Activated naive CD4-positive, alpha-beta T cell treated with anti-CD3 and anti-CD28 coated beads for 36 hours (primary cell): ENCODE measurements at places on chromosomes 4 and X.

DNA sequence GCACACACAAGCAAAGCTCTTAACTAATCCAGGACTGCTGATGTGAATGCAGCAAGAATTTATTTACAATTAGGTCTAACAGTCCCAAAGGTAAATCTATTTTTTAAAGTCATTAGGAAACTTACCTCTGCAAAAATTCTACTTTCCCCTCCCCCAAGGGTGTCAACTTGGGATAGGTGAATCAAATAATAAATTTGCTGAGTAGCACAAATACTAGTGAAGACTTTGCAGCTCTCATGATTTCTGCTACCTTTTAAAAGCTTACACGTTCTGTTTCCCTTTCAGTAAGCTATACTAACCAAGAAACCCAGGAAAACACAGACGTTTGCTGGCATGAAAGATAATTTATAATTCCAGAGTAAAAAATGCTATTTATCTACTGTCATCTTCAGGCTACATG, 296.6 kb upstream of the SLC7A11 start:
- DNase-seq = no peak

DNA sequence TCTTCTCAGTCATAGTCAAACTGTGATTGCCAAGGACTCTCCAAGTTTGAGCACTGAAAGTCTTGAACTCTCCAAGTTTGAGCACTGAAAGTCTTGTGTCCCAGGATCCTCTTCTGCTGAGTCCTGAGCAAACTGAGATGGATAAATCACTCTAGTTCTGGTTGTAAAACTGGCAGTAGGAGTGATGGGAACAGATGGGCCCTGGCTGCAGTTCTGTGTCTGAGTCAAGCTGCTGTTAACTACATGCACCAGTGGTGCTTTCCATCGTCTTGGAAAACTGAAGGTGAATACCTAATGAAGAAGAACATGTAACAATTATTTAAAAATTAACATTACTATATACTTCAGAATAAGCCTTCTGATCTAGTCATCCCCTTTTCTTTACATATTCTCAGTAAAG, 27.6 kb upstream of the KCNIP4 start:
- no peak for DNase-seq

- DNase-seq = no peak
Measured at GRCh38 chrX:153640736-153641575, 6.0 kb upstream of the DUSP9 start.

GRCh38 chr4:41485041-41485440, 52.9 kb upstream of the LIMCH1 start:
- no peak for DNase-seq

DNA sequence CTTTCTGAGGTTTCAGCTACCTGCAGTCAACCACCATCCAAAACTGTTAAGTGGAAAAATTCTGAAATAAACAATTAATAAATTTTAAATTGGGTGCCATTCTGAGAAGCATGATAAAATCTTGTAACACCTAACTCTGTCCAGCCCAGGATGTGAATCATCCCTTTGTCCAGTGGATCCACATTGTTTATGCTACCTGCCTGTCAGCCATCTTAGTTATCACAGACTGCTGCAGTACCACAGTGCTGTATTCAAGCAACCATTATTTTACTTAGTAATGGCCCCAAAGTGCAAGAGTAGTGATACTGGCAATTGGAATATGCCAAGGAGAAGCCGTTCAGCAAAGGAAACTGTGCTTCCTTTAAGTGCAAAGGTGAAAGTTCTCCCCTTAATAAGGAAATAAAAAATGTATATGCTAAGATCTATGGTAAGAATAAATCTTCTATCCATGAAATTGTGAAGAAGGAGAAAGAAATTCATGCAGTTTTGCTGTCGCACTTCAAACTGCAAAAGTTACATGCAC, 20.6 kb downstream of the CAMK2D start:
- DNase-seq = no peak

DNA sequence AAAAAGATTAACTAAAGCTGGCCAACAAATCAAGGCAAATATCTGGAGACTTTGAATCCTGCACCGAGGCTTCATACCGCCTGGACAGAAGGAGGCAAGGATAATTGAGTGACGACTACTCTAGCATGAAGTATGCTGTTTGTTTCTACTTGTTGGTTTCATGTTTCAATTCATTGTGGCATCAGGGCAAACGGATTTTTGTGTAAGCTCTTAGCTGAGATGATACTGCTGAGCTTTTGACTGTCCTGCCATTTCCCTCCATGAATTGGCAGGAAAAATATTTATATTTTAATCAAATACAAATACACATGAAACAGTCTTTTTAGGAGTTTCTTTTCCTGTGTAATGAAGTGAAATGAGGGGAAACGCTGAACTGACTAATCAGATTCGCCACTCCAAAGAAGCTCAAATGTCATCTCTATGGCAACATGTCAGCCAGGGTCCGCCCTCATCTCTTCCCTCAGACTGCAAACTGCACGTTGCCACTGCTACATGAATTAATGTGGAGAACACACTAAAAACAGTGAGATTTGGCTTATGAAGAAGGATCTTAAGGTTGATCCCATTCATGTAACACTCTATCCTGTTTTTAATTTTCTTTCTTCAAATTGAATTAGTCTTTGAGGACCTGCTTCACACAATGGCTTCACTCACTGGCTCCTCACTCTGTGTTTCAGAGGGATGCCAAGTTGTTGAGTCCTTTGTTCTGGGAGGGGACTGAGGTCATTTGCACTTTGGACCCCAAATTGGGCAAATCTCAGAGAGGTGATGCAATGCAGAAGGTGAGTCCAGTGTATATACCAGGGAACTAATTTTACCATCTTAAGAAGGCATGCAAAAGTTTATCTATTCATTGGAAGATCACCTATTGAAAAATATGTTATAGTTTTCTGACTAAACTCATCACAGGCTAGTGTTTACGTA, 149.6 kb upstream of the MID1 start:
- DNase-seq = no peak

GRCh38 chrX:3360881-3361280, 14.4 kb upstream of the MXRA5 start:
- no peak for DNase-seq

GRCh38 chr4:19386786-19387185, 864.9 kb upstream of the SLIT2 start:
- DNase-seq = no peak

- no peak for DNase-seq
Measured at GRCh38 chrX:2423282-2423681, 77.5 kb downstream of the DHRSX start.

DNA sequence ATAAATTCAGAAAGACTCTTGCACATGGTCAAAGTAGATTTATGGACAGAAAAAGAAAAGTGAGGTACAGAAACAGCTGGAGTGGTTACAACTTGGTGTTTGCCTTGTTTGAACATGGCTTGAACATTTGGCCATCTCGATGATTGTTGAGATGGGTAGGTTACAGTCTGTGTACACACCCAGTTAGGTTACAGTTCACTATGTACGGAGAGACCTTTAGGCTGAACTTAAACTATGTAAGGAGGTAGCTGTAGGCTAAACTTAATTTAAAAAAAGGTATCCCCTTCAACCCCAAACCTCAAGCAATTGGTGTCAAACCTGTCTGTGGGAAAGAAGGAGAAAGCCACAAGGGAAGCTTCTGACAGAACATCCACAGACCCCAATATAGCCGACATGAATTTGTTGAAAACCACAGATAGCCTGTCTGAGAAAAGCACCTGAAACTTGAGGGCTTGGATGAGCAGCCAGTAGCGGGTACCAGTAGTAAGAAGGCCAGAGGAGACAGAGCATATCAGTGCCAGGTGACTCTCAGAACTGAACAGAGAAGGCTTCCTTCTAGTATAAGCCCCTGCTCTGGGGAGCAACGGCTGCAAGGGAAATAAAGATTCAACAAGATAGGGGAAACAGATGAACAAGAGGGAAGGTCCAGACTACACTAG, 247.9 kb upstream of the GALNTL6 start:
- no peak for DNase-seq

- no peak for DNase-seq
Measured at GRCh38 chr4:167415461-167415860, 181.2 kb upstream of the SPOCK3 start.

DNA sequence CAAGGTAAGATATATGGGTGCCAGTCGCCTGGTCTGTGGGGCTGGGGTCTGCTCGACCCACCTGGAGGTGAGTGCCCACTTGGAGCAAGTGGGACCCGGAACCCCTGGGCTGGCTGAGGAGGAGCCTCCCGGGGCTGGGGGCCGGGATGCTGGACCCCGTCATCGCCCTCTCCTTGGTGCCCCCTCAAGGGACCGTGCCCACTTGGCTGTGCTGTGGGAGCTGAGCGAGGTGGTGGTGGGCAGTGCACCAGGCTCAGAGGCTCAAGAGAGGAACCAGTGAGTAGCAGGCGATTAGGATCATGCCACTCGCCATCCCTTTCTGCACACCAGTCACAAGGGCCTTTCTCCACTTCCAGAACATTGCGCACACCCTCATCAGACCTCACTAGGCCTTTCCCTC, 203.8 kb upstream of the PSAPL1 start:
- DNase-seq = no peak

DNA sequence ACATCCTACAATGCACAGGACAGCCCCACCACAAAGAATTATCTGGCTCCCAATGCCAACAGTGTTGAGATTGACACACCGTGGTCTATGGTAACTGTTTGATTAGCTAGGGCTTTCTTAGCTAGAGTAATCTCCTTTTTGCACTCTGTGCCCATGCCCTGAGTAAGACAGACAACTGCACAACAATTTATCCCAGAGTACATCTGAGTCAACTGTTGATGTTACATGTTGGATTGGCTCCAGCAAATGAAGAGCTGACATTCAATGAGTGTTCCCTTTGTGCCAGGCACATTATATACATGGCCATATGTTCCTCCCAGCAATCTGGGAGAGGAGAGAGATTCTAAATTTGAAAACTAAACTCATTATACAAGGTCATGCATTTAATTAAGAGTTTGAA, 3.9 kb upstream of the FAM9C start:
- no peak for DNase-seq

DNA sequence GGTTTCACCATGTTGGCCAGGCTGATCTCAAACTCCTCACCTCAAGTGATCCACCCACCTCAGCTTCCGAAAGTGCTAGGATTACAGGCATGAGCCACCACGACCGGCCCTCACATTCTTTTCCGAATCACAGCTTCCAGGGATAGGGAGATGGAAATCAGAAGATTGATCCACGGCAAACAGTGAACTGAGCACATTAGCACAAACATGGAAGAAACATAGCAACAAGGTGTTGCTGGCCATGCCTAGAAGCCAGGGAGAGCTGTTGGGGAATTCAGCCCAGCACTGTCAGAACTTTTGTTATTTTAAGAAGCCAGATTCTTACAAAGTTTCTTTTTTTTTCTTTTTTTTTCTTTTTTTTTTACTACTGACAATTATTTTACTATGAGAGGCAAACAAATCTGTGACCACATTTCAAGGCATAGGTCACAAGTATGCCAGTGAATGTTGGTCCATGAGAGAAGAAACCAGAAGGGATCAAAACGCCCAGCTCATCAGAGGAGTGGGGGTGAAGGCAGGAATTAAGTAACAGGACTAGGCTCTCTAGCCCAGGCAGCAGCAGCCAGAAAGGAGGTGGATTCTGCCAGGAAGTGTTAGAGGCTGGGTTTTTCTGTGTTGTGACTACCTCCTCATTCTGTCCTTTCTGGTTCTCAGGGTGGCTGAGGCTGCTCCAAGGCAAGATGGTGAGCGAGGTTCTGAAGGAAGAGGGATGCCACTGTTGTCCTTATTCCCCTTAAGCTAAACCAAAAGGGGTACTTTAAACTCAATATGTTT, 44.1 kb downstream of the TEC start:
- DNase-seq = no peak

GRCh38 chr4:88522702-88523324, 763 bp downstream of the PYURF start:
- DNase-seq = peak; percentile 41

DNA sequence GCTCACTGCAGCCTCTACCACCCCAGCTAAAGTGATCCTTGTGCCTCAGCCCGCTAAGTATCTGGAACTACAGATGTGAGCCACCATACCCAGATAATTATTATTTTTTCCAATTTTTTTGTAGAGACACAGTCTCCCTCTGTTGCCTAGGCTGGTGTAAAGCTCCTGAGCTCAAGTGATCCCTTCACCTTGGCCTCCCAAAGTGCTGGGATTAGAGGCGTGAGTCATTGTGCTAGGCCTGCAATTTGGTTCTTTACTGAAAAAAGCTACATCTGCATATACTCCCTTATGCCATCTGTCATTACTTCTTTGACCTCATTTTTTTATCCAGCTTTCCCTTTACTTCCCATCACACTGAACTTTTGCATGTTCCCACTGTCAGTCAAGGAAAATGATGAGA, 2012.4 kb upstream of the IGFBP7 start:
- DNase-seq = no peak

- DNase-seq = no peak
Measured at GRCh38 chr4:149706942-149707341, 108.7 kb downstream of the IQCM start.

DNA sequence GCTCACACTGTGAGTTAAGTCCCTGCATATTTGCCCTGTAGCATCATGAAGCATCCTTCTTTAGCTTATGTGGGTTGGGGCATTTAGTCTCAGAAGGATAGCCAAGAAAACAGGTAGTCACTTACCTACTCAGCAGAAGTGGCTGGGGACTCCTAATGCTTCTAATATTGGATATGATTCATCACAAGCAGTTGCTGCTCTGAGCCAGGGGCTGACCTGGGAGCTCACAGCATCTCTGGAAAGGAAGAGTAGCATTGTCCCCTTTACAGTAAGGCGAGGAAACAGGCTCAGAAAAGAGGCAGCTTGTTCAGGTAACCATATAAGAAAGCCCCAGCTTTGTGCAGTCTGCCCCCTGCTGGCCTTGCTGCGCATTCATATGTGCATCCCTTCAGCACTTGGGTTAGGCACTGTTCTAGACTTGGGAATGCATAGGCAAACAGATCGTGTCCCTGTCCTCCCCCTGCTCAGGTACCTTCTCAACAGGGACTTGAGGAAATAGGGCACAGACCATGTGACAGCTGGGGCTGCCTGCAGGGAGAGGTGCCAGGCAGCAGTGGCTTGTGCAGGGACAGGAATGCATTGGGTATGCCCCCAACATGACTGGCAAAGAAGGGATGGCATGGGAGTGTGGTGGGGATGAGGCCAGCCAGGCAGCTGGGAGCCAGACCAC, 35.7 kb upstream of the TBC1D14 start:
- peak; percentile 91 for DNase-seq

GRCh38 chr4:114093221-114093715, 113.8 kb upstream of the ARSJ start:
- DNase-seq = no peak

DNA sequence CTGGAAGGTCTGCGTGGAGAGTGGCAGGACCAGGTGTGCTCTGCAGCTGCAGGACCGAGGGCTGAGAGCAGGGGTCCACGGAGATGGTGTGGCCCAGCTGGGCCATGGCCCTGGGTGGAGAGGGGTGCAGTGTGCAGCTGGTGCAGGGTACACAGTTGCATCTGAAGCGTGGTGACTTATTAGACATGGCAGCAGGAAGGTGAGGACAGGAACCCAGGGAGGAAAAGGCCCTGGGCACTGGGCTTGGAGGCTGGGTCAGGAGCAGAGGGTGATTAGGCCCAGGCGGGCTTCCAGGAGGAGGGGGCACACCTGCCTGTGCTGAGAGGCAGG, 214.6 kb upstream of the PSAPL1 start:
- no peak for DNase-seq
